ENCODE measurements at places on chromosomes 6 and 20.

GRCh38 chr20:55650657-55651360, 354.5 kb downstream of the CBLN4 start:
- DNase-seq = no peak

GRCh38 chr6:11855743-11856142, 77.1 kb upstream of the ADTRP start:
- no peak for DNase-seq

DNA sequence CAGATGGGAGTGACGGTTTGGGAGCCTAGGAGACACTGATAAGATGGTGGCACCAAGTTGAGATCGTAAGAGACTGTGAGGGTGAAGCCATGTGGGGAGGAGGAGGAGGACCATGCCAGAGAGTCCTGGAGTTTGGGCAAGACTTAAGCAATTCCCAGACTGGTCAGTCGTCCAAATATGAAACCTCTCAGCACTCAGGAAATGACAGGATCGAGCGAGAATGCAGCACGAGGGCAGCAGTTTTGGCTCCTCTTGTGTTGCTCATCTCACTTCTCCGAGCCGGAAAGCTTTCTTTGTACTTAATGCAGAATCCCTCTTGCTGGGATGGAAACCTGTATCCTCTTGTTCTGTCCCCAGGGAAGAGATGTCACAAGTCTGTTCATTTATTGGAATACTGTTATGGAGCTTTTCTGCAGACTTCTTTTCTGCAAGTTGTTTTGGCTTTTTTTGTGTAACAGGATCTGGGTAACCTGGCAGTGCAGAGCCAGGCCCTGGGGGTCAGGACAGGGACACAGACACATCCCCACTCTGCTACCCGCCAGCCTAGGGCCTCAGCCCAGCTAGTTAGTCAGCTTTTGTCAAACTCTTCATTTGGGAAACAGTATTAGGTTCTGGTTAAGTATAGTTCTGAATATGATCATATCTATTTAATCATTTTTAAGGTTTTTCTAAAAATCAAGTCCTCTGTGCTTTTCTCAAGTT, 34.3 kb downstream of the FNDC1 start:
- DNase-seq = no peak

DNA sequence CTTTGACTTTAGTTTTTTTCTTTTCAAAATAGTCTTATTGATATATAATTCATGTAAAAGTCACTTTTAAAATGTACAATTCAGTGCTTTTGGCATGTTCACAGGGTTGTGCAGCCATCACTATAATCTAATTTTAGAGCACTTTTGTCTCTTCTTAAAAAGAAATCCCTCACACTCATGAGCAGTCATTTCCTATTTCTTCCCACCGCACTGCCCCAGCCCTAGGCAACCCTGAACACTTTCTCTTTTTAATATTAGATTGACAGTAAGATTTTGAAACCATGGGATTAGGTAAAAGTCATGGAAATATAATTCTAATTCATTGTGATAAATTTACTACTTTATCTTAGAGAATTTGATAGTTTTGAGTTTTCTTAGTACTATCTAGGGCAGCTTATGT, 309.4 kb downstream of the UTRN start:
- no peak for DNase-seq

Data from T-helper 17 cell (primary cell).